Stimulated activated memory B cell treated with anti-CD40 and anti-IgM and Interleukin-4, amounts not matched to agents 10 μg/mL and 1 μg/mL and 100 μg/mL, for 72 hours (primary cell): ENCODE measurements at places on chromosomes 7 and 10.

GRCh38 chr7:151306374-151306773, 35.2 kb upstream of the NUB1 start:
- ATAC-seq, result no peak

- no peak for ATAC-seq
Measured at GRCh38 chr7:83546586-83546985, 102.4 kb downstream of the SEMA3E start.

DNA sequence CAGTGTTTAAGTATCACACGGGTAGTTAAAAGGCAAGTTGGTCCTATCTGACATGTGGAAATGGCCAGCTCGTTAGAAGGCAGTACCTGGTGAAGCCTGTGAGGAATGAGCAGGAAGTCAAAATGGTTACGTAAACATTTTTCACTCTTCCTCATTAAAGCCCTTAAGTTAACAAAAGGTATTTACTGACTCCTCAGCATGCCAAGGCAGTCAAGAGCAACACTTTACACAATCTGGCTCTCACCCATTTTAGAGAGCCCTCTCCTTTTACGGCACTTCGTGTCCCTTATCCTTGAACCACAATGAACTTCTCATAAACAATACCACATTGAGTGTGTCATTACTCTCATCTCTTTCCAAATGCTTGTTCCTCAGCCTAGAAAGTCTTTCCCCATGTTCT, 11.0 kb upstream of the RSBN1L start:
- no peak for ATAC-seq

- ATAC-seq, result no peak
Measured at GRCh38 chr10:62266147-62266546, 2.5 kb downstream of the RTKN2 start.

GRCh38 chr7:29255199-29255878, 60.8 kb downstream of the CHN2 start:
- peak; percentile 27 for ATAC-seq

DNA sequence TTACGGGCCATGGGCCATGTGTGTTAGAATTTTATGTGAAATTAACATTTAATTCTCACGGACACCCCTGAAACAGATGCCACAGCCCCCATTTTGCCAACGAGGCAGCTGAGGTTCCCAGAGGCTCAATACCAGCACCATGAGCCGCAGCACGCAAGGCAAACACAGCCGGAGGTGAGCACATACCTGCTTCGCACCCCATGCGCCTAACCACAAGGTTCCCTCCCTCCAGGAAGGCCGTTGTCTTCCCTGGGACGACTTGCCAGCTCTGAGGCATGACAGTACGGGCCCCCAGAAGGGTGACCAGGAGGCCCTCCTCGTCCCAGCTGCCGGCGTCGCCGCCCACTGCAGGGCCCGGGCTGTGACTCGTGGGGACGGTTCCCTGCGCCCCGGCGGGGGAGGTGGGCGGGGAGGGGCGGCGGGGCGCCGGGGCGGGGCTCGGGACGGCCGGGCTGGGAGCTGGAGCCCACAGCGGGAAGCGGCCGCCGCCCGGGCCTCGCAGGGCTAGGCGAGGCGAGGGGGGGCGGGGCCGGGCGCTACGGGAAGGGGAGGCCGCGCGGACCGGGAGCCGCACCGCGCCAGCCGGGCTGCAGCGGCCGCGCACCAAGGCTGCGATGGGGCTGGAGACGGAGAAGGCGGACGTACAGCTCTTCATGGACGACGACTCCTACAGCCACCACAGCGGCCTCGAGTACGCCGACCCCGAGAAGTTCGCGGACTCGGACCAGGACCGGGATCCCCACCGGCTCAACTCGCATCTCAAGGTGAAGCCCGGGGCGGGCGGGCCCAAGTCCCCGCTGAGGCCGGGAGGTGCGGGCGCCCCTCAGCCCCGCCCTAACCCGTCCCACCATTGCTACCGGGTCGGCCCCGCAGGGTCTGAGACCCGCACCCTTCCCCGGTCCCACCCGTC, at the start of gene CAV2:
TSS of gene CAV2 (plus strand) at position 571 of the 910 bp plus-strand sequence. CDS start at position 615, 44 bp downstream.
- peak; percentile 69 for ATAC-seq

GRCh38 chr10:46018453-46019176, 11.8 kb downstream of the NCOA4 start:
- ATAC-seq, result no peak

GRCh38 chr10:22599048-22599561, 115.3 kb downstream of the PIP4K2A start:
- peak; percentile 13 for ATAC-seq

GRCh38 chr7:22662036-22662435, 65.0 kb upstream of the IL6 start:
- peak; percentile 83 for ATAC-seq

DNA sequence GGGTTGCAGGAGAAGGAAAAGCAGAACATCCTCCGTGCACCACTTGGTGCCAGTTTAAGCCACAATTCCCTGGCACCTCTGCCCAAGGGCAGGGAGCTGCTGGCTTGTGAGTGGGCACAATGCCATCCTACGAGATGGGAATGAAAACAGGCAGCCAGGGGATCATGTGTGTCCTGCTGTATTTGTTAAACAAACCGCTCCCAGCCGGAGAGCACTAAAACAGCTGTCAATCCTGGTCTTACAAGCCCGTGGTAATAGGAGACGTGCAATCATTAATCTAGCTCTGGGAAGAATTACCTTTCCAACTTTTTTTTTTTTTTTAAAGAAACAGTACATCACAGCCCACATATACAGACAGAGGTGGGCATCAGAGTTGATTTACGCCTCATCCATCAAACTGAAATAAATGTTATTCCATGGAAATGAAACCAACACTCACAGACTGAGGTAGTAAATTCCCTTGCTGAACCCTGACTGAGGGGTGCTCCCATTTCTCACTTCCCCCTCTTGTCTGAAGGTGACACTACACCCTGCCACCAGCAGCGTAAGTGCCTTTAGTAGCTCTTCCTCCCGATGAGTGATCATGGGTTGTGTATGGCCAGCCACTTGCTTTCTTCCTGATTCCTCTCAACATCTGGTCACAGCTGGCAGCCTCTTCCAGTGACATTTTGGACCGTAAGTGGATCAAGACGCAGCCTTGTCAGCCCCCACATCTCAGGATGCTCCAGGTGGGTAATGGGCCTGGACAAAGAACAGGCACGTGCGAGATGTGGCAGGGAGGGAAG, 143.8 kb downstream of the TEX36 start:
- ATAC-seq, result no peak

DNA sequence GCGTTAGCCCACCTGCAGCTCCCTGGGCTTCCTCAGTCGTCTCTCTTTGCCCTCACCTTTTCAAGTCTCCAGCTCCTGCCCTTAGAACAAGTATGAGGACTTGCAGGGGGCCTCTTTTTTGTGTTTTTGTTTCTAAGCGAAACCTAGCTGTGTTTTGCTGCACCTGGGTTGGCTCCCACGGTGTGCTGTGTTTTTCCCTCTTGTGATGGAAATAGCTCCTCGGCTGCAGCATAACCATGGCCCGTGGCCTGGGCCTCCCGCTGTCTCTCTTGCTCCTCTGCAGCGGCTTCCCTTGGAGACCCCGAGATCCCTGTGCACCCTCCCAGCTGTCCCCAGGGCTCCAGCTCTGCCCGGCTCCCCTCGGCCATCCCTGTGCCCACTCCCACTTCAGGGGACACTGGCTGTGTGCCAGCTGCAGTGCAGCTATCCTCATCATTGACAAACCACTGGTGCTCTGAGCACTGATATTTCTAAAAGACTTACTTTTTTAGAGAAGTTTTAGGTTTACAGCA, 75.6 kb upstream of the TCERG1L start:
- no peak for ATAC-seq

- no peak for ATAC-seq
Measured at GRCh38 chr7:25062380-25062779, 62.7 kb downstream of the CYCS start.

DNA sequence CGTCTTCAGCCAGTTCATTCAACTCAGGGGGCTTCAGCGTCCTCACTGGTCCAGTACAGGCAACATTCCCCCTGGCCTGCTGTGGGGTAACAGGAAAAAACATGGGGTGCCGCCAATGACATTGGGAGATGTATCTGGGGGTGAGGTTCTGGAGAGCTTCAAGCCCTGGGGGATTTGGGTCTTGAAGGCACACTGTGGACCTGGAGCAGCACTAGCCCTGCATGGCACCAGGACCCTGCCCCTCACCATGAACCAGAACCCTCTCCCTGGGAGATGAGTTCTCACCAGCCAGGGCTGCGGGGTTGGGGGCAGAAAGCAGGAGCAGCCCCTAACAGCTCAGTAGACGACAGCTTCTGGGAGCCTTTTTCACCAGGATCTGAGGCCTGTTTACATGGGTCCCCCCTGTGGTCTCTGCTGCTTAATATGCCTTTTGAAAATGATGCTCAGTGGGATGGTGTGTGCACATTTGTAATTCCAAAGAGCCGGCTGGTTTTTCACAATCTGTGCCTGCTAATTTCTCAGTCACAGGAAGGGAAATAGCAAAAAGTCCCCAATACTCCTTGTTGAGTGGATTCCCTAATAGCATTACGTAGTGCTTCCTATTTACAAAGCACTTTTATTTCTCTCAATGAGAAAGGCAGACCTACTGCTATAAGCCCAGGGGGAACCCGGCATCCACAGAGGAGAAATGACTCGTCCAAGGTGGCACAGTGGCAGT, 509.5 kb downstream of the RPS24 start:
- ATAC-seq, result no peak

DNA sequence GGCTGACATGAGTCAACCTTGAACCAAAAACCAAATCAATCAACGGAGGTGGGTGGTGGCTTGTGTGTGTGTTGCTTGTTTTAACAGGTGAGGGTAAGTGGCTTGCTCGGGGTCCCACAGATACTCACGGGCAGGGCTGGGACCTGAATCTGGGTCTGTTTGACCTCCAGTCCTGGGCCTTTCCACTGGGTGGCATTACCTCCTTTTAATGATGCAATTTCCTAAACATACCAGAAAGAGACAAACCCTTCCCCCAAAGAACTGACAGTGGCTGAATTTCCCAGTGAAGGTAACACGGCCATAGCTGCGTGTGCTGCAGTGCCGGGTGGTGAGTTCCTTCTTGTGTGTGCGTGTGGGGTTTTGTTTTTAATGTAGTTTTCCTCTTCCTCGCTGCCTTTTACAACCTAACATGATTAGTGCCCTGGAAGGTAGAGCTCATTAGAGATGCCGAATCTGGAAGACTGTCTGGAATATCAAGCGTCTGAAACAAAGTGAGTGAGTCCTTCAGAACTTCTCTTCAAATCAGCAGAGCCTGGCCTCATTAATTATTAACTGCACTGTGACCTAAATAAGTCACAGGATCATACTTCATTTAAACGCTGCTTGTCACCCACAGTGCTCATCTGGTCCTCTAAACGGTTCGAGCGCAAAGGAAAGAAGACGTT, 166.1 kb upstream of the TCERG1L start:
- no peak for ATAC-seq

- no peak for ATAC-seq
Measured at GRCh38 chr10:60410970-60411369, 21.3 kb upstream of the ANK3 start.

DNA sequence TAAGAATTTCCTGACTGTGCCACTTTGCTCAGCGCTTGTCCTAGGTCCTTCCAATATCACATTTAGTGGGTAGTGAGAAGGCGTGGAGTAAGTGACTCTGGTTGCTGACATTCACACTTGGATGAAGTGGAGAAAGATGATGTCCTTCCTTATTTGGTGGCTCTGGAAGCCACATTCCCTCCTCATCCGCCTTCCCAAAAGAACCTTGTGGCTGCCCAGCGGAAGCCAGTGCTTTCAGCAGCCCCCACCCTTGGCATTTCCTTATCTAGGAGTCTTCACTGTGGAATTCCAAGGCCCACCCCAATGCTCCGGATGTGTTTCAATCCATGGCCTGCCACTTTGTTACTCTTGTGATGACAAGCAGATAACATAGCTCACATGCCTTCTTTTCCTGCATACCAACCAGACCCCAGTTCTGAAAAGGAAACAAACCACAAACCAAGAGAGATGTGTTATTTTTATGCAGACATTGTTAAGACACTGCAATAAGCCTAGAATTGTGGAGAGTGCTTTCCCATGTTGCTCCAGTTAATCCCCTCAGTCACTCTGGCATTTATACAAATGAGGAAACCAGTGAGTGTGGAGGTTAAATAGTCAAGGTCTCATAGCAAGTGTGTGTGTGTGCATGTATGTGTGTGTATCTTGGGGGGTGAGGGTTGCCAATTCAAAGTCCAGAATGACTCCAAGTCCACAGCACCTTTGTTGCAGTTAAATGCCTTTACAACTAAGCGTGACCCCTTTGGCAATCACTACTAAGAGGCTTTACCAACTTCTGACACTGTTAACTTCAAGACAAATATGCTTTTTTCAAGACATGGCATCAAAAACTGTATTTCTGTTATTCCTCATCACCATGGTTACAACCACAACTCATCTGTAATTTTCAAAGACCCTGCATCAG, 10.3 kb upstream of the ANKRD1 start:
- ATAC-seq, result no peak

DNA sequence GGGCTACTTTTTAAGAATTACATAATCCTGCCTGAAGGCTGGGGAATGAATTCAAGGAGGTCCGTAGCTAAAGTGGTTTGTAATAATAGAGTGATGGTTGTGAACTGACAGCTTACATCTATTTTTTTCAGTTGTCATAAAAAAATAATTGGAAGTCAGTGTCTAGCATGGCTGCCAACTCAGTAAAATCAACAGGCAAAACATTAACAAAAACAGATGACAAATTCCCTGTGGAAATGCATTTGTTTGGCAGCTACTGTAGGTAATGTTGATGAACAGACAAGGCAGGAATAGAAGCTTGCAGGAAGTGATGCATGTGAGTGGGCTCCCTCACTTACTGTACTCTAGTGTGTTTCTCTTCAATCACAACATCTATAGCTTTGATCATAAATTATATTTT, 766.0 kb upstream of the POT1 start:
- ATAC-seq, result no peak

GRCh38 chr10:86255405-86256251, 111.0 kb downstream of the GRID1 start:
- ATAC-seq, result peak; percentile 4

DNA sequence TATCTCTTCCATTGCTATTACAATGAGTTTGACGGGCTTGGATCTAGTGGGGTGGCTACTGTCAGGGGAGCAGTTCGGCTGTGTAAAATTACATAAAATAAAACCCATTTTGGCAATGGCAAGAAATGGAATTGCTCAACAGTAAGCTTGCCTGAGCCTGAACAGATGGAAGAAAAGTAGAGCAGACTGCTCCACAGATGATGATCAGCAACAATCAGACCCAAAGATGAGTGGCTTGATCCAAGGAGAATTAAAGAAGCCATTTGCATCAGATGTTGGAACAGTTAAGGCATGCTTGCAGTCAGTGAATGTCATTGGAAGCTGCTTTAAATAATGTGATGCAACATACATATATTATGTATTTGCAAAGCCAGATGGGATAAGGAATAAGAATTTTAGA, 256.6 kb upstream of the SMIM30 start:
- ATAC-seq, result no peak

DNA sequence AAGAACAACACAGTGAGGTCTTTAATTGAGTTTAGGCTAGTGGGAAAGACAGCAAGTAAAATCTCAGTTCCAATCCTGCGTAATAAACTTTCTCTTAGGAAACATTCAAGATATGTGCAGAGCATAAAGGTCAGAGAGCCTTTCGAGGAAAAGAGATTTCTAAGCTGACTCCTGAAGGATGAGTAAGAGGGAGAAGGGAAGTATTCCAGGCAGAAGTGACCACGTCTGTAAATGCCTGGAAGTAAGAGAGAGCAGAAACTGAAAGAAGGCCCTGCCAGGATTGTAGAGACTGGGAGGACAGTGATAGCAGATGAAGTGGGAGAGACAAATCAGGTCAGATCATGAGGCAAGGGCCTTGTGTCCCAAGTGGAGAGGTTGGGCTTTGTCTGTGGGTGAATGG, 41.8 kb downstream of the PNLIPRP3 start:
- ATAC-seq, result no peak

GRCh38 chr7:123658023-123658422, 2.4 kb downstream of the LMOD2 start:
- no peak for ATAC-seq

GRCh38 chr7:7112868-7113267, 69.5 kb upstream of the C1GALT1 start:
- no peak for ATAC-seq
